ENCODE measurements at places on chromosomes 5 and 9.

DNA sequence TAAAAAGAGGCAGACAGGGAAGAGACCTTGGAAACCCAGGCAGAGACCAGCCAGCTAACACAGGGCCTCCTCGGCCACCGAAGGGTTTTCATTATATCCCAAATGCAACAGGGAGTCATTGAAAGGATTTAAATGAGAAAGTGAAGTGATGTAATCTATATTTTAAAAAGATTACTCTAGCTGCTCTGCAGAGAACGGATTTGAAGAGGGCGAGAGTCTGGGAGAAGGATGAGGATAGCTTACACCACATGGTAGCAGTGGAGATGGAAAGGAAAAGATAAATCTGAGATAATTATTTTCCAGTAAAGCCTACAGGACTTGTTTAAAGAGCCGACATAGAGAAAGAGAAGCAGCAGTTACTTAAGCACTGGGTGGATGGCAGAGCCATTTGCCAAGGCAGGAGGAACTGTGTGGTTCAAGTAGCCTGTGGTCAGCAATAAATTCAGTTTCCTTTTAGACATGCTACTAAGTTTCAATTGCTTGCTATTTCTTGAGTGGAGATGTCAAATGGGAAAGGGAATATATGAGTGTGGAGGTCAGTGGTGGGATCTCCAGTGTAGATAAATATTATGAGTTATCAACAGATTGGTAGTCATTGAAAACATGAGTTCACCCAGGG lies 9.3 kb downstream of the FBN2 start:
- DNase-seq: no peak

- DNase-seq: no peak
These were observed 346.0 kb upstream of the PANK3 start for GRCh38 chr5:168925160-168925559.

- DNase-seq: no peak
These were observed at the start of gene CD74 for GRCh38 chr5:150412319-150413175. Gene CD74 (minus strand): TSS chr5:150412910. CDS start chr5:150412749, 161 bp downstream.

DNA sequence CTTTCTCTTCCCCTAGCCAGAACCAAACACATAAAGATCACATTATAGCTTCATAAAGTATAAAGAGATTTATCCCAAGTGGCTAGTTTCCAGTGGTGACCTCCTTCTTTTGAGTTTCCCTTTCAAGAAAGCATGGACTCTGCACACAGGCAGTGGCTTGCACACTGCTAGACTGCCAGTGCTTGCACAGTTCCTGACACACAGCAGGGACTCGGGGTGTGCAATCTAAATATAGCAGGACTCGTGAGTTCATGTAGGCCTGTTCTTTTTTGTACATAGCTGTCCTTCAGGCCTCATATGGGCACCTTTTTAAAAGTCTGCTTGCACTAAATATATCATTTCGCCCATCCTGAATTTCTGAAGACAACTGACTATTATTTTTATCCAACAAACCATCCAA lies 308.6 kb downstream of the FBXL7 start:
- DNase-seq: no peak

DNA sequence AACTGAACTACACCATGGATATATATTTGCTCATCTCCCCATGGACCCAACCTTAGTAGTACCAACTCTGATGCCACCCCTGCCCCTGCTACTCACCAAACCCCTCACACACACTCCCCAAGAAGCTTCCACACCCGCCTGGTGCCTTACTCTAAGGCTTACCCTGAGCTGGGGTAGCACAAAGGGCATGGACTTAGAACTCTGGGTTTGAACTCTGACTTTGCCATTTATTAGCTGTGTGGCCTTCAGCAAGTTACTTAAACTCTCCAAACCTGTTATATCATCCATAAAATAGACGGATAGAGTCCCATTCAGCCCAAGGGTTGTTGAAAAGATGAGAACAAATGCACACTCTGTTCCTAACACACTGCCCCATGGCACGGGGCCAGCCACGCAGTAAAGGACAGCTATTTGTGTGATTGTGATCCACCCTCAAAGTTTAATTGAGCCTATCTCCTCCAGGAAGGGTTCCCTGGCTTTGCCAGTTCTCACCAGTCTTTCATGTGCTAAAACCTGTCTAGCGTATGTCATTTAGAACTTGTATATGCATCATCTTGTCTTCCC lies 111.0 kb downstream of the KLHL3 start:
- peak; percentile 59 for DNase-seq

DNA sequence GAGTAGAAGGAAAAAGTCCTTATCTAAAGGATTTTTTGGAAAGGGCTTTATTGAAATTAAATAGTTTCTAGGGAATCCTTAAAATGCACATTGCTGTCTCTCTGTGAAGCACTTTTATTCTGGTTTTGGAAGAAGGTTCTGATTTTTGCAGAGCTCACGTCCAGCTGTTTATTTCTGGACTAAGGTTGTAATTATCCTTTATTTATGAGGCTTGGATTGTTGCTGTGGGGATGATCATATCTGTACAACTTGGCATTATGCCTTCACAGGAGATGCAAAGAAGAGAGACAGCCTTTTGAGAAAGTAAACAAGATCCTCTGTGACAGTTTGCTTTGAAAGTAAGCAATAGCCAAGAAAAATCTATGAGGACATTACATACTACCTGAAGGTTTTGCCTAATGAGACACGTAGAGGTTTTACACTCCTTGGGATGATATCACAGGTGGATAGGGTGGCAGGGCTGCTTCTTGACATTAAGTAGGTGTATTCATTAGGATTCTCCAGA lies 14.6 kb downstream of the SMARCA2 start:
- DNase-seq: no peak

DNA sequence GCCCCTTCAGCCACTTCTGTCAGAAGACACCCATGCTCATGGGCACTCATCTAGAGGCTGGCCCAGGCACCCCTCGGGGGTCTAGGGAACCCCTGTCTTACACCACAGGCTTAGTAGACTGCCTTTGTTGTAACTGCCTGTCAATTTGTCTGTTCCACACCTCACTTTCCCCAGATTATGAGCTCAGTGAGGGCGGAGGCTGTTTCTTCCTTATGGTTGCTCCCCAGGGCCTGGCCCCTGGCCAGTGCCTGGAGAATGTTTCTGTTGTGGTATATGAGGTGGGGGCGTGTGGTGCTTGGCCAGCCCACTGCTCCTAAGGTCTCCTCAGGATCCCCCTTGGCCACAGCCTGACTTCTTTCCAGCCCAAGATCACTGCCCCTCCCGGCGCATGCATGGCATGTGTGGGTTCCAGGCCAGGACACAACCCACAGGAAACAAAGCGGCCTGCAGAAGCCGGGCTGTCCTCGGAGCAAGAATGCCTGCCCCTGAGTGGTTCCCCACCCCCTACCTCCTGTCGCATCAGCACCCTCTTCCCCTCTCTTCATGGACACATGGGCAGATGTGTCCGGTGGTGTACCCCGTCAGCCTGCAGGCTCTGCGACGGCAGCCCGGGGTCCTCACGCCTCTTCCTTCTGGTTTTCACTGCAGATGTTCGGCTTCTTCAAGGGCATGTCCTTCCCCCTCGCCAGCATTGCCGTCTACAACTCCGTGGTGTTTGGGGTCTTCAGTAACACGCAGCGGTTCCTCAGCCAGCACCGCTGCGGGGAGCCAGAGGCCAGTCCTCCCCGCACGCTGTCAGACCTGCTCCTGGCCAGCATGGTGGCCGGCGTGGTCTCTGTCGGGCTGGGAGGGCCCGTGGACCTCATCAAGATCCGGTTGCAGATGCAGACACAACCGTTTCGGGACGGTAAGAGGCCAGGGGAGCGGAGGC lies 17.7 kb downstream of the SLC25A48 start:
- no peak for DNase-seq

GRCh38 chr9:96420468-96421219 lies 2.5 kb upstream of the ZNF367 start:
- peak; percentile 81 for DNase-seq

- no peak for DNase-seq
These were observed 30.4 kb downstream of the MVB12B start for GRCh38 chr9:126357074-126357473.

DNA sequence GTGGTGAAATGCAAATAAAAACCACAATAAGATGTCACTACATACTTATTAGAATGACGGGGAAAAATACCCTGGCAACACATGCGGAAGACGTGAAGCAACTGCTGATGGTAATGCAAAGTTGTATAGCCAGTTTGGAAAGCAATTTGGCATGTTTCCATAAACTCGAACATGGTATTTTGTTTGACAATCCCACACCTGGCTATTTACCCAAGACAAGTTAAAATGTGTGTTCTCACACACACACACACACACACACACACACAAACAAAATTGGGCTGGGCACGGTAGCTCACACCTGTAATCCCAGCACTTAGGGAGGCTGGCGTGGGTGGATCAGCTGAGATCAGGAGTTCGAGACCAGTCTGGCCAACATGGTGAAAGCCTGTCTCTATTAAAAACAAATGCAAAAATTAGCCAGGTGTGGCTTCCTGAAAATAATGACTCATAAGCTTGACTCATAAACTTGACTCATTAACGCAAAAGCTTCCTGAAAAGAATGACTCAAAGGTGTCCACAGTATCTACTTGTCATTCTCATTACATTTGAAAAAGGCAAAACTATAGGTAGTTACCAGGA lies 456.5 kb downstream of the CDH18 start:
- DNase-seq: no peak

DNA sequence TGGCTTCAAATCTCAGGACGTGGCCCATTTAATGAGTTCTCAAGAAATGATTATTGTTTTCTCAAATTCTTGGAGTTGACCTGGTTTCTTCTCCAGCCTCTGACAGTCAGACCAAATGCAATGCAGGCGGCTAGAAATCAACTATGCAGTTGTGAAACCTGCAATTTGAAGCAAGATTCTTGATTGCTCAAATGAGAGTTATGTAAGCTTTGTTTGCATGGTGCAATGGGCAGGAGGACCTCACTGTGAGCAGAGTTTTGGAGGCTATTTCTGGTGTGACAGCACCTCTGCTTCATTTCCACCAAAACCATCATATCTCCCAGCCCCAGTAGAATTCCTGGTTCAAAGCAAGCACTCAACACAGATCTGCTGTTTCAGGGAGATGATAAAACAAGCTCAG lies 500.0 kb upstream of the KLF4 start:
- DNase-seq: no peak

GRCh38 chr9:96121136-96121535 lies 180.8 kb downstream of the HSD17B3 start:
- no peak for DNase-seq

Data from osteocyte (in vitro differentiated cells).